ENCODE measurements at places on chromosomes 1 and 21.

- no peak for ATAC-seq
These were observed 32.5 kb downstream of the UBE2U start for GRCh38 chr1:64235910-64236309.

GRCh38 chr1:7642781-7643529 lies 128.1 kb upstream of the VAMP3 start:
- ATAC-seq = no peak

DNA sequence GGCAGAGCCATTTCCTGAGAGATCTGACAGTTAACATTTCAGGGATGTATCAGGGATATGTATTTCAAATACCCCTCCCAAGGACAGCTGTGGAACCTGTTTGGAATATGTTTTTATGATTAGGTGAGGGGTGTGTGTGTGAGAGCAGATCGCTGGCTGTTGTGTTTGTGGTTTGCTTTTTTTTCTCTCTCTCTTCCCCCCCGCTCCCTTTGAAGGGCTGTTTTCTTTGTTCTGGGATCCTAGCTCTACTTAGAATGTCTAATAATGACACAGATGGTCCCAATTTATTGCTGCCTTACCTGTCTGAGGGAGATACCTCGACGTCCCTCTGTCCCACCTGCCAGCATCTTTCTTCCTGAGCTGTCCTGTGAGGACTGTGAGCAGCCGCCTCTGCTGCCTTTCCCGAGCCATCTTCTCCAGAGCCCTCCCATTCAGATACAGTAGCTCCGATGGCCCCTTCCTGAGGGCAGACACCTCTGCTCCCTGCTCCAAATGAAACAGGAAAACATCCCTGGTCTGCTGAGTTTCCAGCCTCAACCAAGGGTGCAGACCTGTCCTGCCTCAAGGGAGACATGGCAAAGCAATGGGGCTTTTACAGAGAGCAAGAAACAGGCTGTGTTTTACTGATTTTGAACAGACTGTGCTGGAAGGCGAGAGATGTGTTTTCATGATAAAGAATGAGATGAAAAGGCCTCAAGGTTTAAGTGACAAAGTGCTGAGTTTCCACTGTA lies 138.0 kb upstream of the TNR start:
- ATAC-seq = no peak

DNA sequence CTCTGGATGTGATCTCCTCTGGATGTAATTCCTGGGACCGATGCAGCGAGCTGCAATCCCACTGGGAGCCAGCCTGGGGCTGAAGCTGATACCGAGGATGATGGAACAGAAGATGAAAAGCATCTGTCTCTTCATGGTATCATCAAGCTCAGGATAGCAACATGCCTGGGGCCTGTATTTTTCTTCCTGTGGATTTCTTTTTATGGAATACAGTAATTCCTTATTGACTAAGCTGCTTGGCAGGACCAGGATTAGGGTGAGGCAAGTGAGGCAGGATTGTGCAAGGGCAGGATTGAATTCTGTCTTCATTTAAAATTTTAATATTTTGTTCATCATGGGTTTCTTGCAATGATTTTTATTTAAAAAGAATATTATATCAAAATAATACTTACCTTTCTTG lies 86.6 kb downstream of the SLC25A24 start:
- ATAC-seq = no peak

GRCh38 chr1:3763351-3764125 lies 9.0 kb upstream of the SMIM1 start:
- ATAC-seq = no peak

DNA sequence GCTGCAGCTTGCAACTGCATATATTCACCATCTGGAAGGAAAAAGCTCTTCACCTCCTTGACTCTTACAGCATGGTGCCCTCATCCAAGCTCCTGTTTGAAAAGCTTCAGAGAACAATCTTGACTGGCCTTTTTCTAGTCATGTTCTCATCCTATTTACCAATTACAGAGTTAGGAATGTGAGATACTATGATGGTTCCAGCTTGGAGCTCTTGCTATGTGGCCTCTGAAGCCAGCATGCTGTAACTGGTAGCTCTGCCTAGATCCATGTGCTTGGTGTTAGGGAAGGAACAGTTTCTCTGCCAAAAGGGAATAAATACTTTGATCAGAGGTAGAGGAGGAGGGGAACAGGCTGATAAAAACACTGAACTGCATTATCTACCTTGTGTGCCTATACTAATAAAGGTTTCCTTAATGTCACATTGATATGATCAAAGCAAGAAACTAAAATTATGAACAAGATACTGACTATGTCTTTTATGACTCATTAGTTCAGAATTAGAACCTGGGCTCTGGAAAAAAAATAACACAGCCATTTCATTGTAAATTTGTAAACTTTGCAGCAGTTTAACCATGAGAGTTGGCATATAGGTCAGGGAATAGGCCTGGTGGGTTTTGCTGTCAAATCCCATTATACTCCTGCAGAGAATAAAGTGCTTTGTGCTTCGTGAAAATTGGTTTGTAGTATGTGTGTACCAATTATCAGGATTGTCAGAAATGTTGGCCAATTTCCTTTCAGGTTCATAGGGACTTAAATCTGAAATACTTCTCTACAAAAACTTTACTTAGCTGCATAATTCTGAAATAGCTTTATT lies 92.7 kb downstream of the LEPR start:
- ATAC-seq = no peak

DNA sequence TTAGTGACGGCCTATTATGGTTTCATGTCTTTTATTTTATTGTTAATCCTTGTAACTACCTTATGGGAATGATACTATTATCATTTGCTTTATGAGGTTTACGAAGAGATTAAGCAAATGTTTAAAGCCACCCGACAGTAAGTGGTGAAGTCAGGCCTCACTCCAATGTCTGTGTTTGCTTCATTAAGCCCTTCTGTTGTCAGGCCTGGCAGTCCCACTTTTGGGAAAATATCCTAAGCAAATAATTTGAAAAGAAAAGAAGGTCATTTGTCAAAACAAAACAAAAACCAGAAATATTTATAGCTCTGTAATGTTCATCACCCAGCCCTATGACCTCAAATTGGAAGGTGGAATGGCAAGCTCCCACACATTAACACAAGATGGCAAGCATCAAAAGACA lies 40.7 kb upstream of the USP24 start:
- ATAC-seq = no peak

- no peak for ATAC-seq
These were observed 15.9 kb upstream of the ELOA start for GRCh38 chr1:23727362-23727811.

GRCh38 chr1:200775850-200776249 lies 37.2 kb downstream of the CAMSAP2 start:
- ATAC-seq = no peak

DNA sequence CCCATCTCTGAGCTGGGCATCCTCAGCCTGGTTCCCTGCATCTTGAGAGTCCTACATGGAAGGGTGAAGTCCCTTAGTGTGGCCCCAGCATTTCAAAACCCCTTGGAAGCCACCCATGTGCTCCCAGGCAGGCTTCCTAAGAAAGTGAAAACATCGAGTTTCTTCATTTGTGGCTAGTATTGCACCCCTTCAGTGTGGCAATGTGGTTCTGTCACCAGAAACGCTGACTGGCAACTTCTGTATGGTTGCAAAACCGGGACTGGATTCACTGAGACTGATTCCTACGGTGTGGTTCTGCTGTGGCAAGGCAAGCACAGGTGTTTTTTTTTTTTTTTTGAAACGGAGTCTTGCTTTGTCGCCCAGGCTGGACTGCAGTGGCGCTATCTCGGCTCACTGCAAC lies 9.0 kb upstream of the IFNGR2 start:
- no peak for ATAC-seq

DNA sequence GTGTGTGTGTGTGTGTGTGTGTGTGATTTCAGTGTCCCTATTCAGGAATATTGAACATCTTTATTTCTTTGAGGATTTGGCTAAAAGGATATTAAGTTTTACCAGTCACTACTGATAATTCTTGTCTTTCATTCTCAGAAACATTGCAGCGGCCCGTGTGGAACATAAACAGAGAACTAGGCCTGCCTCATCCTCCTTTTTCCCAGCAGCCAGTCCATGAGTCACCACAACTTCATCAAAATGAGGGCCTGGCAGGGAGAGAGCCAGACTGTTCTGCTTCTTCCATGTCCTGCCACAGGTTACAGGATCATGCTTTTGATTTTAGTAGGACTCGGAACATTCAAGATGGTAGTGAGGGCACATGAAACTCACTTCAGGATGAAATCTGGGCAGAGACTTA lies 50.7 kb downstream of the LRIG2 start:
- no peak for ATAC-seq

DNA sequence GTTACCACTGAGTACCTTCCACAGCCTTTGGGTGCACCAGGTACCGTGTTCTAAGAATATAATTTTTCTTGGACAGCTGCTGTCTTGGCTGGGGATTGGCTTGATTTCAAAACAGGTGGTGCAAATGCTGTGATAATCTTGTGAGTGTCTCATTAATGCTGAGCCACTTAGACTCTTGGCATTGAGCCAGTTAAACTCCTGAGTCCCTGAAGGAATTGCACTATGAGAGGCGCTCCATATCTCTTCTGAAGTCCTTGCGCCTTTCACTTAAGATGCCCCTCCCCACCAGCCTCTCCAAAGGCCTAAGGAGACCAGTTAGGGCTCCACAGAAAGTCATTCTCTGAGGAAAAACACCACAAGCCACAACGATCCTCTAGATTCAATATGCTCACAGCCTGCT lies 51.0 kb downstream of the BACH1 start:
- no peak for ATAC-seq

GRCh38 chr1:198932351-198932991 lies 293.6 kb downstream of the PTPRC start:
- no peak for ATAC-seq

DNA sequence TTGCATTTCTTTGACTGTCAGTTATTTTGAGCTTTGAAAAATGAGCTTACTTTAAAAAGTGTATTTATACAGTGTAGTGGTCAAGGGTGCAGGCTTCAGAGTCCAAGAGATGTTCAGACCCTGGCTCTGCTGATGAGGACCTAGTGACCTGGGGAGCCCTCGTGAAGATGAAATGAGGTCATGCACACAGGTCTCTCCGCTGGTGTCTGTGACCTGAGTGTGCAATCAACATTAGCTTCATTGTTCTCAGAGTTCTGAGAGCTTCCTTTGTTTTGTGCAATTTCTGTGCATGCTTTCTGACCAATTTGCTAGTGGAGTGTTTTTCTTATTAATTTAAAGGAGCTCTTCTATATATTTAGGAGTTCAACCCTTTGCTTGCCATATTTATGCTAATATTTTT lies 71.3 kb downstream of the RIPK4 start:
- ATAC-seq = no peak

Data from activated CD4-positive, CD25-positive, alpha-beta regulatory T cell treated with anti-CD3 and anti-CD28 coated beads, Interleukin-2, amount 50 U/mL, for 24 hours (primary cell).